Activated B cell treated with CpG ODN at 0.5 μM for 24 hours (primary cell): ENCODE measurements at places on chromosomes 1 and 21. TPM values are rescaled to one million over a fixed set of nuclear protein-coding genes. Genes with fewer than 3 reads are reported as not detected.

DNA sequence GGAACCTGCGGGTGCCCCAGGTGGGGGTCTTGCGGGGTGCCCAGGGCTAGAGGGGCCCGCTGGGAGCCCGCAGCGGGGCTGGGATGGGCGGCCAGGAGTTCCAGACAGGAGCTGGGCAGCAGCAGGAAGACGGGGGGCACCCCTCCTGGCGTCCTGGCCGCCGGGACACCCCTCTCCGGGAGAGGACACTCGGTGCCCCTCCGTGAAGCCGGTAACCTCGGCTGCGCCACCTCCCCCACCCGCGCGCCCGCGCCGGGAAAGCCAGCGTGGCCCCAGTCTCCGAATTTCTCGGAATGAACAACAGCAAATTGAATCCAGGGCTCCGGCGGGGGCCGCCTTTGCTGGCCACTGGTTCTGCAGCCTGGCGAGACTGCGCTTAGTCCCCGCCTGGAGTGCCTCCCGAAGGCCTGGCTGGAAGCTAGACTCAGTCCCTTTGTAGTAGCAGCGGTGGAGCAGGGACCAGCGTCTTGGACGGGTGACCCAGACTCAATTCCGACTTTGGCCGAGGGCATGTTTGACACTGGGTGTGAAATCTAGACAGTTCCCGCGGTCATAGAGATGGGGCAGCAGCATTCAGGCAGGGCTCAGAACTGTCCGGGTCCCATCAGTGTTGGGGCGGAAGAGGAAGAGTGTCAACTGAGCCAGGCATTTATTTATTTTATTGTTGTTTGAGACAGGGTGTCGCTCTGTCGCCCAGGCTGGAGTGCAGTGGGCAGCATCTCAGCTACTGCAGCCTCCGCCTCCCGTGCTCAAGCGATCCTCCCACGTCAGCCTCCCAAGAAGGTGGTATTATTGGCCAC is 773 bp downstream of the IFNGR2 start:
- H3K36me3 ChIP-seq, result peaks cover 34% of the 10 kb centered on the region
- peak overlapping the region; percentile 95 for H3K4me3 ChIP-seq
- no peaks in the 10 kb centered on the region for H3K27me3 ChIP-seq
- peaks cover 80% of the 10 kb centered on the region for H3K4me1 ChIP-seq

- peaks cover 6% of the 10 kb centered on the region for H3K27me3 ChIP-seq
- DNase-seq, result no peak
- H3K4me1 ChIP-seq, result no peaks in the 10 kb centered on the region
- no peak overlapping the region for H3K4me3 ChIP-seq
- H3K27ac ChIP-seq, result no peak overlapping the region
Measured at GRCh38 chr1:201422436-201423030, 1.0 kb upstream of the TNNI1 start.

DNA sequence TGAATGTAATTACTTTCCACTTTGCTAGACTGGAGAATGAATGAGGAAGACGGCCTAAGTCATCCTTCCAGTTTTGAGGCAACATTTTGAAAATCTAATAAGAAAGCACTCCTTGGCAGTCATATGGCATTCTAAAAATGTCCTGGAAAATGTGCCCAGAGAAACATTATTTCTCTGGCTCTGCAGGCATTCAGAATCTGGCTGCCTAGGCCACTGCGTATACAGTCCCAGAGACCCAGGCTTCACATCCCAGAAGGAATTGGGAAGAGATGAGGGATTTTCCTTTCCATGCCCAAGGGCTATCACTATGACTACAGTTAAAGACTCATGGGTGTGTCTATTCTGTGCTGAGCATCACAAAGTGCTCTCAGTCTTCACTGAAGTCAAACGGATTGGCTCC is 92.9 kb downstream of the BEND5 start:
- no peaks in the 10 kb centered on the region for H3K27me3 ChIP-seq
- H3K27ac ChIP-seq, result no peak overlapping the region
- H3K4me3 ChIP-seq, result no peak overlapping the region
- no peak for DNase-seq

- no peak for DNase-seq
- H3K27me3 ChIP-seq, result no peaks in the 10 kb centered on the region
Measured at GRCh38 chr21:18252256-18252655, 7.6 kb downstream of the CHODL start.

DNA sequence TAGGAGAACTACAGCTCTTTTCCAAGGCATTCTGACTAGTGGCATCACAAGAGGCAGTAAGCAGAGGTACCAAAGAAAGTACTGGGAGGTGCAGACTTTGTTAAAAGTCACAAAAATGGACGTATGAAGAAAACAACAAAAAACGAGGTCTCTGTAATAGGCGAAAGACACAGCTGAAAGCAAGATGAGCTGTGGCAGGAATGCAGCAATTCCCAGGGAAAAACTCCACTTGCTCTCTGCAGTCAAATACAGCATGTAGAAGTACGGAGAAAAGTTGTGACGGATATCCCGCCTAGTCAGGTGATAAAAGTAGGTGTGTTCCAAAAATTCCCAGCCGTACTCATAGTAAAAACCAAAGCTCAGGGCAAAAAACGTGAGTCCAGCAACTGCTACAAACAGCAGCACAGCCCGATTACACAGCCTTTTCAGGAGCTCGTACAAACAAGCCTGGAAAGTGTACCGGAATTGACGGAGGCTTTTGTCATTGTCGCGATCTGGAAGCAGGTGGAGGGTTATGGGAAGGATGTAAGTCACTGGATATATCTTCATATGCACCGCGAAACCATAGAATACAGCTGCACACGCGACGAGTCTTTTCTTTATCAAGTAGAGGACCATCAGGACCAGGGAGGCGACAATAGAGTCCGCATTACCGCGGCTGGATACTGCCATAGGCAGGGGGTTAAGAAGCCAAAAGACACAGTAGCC is 979 bp downstream of the PIGM start:
- H3K4me3 ChIP-seq, result peak overlapping the region; percentile 97
- H3K4me1 ChIP-seq, result peaks cover 26% of the 10 kb centered on the region
- no peaks in the 10 kb centered on the region for H3K27me3 ChIP-seq
- H3K36me3 ChIP-seq, result peaks cover 6% of the 10 kb centered on the region
- DNase-seq, result no peak

DNA sequence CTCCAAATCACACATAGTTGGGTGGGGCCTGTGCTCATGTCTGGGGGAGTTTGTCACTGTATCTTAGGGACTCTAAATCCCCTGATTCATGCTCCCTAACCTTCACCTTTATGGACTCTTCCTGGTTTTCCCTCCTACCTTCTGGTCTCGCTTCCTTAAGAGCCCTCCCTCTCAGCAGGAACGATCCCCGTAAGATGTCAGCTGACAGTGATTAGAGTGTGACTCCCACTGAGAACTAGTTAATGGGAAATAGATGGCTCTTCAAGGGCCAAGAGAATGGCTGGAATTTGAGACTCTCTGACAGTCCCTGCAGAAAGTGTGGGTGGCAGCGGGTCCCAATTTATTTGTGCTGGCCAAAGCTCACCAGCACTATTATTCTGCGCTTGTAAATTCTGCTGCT is 22.0 kb downstream of the LYPD8 start:
- no peaks in the 10 kb centered on the region for H3K4me1 ChIP-seq
- H3K27ac ChIP-seq, result no peak overlapping the region
- H3K4me3 ChIP-seq, result no peak overlapping the region
- H3K27me3 ChIP-seq, result no peaks in the 10 kb centered on the region

DNA sequence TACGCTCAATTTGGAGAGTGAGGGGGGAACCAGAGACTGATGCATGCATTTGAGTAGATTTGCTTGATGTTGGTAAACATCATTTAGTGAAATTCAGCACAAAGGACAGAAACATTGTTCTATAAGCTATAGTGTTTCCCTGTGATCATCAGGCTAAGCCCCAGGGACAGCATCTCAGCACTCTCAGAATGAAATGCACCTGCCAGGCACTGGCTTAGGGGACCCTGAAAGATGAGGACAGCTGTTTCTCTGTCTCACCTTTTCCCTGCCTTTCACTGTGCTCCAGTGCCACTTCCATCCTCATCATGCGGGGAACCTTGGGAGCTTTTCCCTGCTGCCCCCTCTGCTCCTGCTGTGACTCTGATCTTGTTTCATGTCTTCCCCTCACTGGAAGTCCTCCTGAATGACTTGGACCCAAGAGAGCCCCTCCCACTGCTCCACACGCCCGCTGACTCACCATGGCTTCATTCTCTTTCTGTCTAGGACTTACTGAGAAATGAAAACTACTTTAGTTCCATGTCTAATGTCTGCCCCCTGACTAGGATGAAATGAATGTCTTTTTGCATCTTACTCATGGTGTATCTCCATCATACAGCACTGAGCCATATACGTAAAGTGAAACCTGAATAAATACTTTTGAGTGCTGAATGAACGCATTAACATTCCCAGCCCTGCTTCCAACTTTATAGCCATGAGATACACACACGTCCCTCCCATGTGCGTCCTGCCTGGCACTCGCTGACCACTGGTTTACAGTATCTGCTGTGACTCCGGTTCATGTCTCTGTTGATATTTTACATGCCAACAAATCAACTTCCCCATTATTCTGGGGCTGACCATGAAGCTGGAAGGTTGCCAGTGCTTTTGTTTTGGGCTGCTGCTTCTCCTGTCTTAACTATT is 182.0 kb downstream of the PCP4 start:
- no peak overlapping the region for H3K4me3 ChIP-seq
- no peaks in the 10 kb centered on the region for H3K4me1 ChIP-seq
- DNase-seq, result no peak
- H3K27ac ChIP-seq, result no peak overlapping the region
- H3K27me3 ChIP-seq, result no peaks in the 10 kb centered on the region

DNA sequence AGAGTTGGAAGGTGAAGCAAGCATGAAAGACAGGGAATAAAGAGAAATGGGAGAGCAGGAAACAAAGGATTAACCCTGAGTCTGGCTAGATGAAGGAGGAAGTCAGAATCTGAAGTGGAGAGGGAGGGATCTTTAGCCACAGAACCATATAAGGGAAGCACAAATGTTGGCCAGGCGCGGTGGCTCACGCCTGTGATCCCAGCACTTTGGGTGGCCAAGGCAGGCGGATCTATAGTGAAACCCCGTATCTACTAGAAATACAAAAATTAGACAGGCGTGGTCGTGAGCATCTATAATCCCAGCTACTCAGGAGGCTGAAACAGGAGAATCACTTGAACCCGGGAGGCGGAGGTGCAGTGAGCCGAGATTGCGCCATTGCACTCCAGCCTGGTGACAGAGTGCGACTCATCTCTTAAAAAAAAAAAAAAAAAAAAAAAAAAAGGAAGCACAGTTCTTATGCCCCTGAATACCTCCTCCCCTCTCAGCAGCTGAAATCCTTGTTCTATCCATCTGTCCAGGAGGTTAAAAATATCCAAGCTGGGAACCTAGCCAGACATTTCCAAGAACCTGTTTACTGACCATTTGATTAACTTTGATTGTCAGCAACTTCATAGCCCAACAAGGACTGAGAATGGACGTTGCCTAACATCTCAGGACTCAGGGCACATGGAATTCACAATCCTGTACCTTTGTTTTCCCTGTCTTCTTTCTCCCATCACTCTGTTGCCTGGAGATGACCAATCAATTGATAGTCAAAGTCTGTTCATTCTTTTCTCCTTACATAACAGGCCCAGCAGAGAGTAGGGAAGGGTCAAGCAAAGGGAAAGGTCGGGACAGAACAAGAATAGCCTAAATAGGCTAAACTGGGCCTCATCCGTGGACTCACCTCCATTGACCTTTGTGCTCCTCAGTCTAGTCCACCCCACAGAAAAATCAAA is 10.6 kb downstream of the TXNIP start:
- H3K27me3 ChIP-seq, result no peaks in the 10 kb centered on the region
- H3K27ac ChIP-seq, result peak overlapping the region; percentile 88
- no peak for DNase-seq
- peak overlapping the region; percentile 28 for H3K4me3 ChIP-seq
- peaks cover 44% of the 10 kb centered on the region for H3K4me1 ChIP-seq

- no peak for DNase-seq
- H3K4me3 ChIP-seq, result no peak overlapping the region
- H3K4me1 ChIP-seq, result peaks cover 2% of the 10 kb centered on the region
- H3K27ac ChIP-seq, result no peak overlapping the region
- H3K36me3 ChIP-seq, result no peaks in the 10 kb centered on the region
Measured at GRCh38 chr1:217089361-217090014, 366.3 kb upstream of the ESRRG start.

DNA sequence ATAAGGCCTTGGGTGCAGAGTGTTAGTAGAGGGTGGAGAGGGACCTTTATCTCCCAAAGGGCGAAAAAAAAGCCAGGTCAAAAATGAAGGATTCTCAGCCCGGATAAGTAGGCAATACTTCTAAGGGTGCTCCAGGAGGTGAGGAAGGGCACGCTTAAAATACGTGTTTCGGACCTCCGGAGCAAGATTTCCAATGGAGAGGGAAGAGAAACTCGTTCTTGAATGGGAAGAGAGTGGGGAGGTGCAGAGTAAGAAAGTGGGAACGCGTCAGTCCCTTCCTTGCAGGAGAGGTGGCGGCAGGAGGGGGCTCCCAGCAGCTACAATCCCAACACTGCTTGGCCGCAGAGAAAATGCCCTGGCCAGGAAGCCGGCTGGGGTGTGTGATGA is 581 bp downstream of the EFCAB14 start:
- DNase-seq, result no peak
- H3K4me3 ChIP-seq, result peak overlapping the region; percentile 89
- H3K27me3 ChIP-seq, result peaks cover 2% of the 10 kb centered on the region

GRCh38 chr1:167158111-167158812 is 62.4 kb upstream of the POU2F1 start:
- no peak overlapping the region for H3K4me3 ChIP-seq
- H3K27me3 ChIP-seq, result no peaks in the 10 kb centered on the region
- H3K27ac ChIP-seq, result no peak overlapping the region
- no peaks in the 10 kb centered on the region for H3K4me1 ChIP-seq
- no peaks in the 10 kb centered on the region for H3K36me3 ChIP-seq

DNA sequence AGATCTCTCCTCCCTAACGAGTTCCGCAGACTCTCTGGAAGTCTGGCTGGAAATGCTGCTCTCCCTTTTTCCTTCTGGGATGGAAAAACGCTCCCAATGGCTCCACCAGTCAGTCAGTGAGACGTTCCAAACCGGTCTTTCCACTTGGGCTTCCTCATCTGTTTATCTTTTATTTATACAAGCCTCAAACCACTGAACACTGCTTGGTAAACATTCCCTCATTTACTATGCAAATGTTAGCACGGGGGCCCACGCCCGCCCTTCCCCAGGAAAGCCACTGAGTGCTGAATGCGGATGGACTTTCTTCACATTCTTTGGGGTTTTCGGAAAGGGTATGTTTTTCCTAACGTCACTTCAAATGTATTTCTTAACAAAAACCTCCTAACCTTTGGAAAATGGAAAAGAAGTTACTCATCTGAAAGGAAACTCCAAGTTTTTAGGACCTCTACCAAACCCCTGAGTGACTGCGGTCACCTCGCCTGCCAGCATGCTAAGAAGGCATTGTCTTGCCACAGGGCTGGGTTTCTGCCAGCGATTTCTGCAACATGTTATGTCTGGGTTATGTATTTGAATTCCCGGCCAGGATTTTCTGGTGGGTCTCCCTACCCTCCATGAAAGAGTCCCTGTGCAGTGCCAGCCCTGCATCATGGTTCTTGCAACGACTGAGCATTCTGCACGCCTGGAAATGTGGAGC is 14.0 kb upstream of the UMODL1 start:
- H3K4me1 ChIP-seq, result peaks cover 43% of the 10 kb centered on the region
- H3K27me3 ChIP-seq, result no peaks in the 10 kb centered on the region
- H3K27ac ChIP-seq, result peak overlapping the region; percentile 32
- H3K4me3 ChIP-seq, result no peak overlapping the region
- DNase-seq, result no peak

The UBXN10 gene
- total RNA-seq, result 0.04 and 0.05 TPM in 2 replicates

The FGR gene
- total RNA-seq, result 28.6 and 28.8 TPM in 2 replicates

The PDC gene
- total RNA-seq, result not detected in 2 replicates

The ZYG11A gene
- 1.3 and 1.5 TPM in 2 replicates for total RNA-seq

The SLC1A7 gene
- total RNA-seq, result not detected in 2 replicates

The LCE3D gene
- not detected in 2 replicates for total RNA-seq
